Tibial artery (tissue), 4 donors: ENCODE measurements at places on chromosomes 13 and 19.

GRCh38 chr13:108682714-108683113, 53.3 kb downstream of the MYO16 start:
- DNase-seq = no peak

DNA sequence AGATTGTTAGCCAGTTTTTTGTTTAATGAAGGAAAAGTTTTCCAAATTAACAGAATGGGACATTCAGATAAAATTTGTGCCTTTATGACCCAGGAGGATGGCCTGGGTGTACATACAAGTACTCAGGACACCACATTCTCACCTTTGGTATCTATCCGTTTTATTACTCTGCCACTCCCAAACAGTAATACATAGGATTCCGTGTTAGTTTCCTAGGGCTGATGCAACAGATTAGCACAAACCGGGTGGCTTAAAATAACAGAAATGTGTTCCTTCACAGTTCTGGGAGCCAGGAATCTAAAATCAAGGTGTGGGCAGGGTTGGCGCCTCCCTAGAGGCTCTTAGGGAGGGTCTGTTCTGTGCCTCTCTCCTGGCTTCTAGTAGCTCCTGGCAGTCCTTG, 129.9 kb downstream of the GGACT start:
- no peak for DNase-seq

DNA sequence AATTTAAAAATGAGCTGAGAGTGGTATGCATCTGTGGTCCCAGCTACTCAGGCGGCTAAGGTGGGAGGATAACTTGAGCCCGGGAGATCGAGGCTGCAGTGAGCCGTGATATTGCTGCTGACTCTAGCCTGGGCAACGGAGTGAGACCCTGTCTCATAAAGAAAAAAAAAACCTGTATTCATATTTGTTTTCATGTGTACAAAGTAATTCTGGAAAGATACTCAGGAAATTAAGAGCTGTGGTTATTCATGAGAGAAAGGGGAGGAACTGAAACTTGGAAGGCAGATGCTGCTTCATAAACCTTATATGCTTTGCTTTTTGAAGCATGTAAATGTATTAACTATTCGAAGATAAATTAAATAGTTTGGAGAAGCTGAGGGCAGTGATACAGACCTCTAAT, 8.8 kb upstream of the RLN3 start:
- DNase-seq = no peak

- no peak for DNase-seq
Observed at GRCh38 chr13:35014606-35015213, 72.6 kb downstream of the NBEA start.

- no peak for DNase-seq
Observed at GRCh38 chr13:59447031-59447430, 716.7 kb downstream of the DIAPH3 start.

- no peak for DNase-seq
Observed at GRCh38 chr13:44899967-44900366, 89.3 kb downstream of the NUFIP1 start.

- no peak for DNase-seq
Observed at GRCh38 chr13:71831716-71832115, 35.3 kb downstream of the DACH1 start.

DNA sequence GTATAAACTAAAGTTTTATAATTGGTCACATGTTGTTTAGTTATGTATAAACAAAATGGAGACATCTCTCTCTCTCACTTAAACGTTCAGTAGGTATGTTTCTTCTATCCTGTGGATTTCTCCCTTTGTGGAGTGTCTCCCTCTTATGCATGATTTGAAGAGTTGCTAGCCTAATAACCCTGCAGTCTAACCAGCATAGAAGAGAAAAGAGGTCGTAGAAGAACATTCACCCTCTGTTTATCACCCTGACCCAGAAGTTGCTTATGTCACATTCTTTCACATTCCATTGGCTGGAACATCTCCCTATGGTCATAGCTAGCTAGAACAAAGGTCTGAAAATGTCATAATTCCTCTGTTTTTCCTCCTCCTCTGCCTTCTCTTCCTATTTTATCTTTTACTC, 176.8 kb upstream of the PCDH20 start:
- no peak for DNase-seq

DNA sequence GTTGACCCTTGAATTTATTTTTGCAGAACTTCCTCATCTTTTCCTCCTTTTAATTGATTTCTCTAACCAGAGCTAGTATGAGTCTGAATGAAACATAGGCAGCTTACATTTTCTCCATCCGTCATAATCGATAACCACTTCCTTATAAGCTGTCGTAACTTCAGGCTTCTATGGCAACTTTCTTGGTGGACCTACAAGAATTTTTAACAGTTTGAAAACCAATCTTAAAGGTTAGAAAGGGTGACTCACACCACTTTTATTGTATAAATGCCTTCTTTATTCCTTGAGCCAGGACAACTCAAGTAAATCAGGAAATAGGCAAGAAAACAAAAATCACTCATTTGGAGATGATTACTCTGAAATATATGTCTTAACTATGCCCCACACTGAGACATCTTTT, 105.7 kb upstream of the KL start:
- DNase-seq = no peak

DNA sequence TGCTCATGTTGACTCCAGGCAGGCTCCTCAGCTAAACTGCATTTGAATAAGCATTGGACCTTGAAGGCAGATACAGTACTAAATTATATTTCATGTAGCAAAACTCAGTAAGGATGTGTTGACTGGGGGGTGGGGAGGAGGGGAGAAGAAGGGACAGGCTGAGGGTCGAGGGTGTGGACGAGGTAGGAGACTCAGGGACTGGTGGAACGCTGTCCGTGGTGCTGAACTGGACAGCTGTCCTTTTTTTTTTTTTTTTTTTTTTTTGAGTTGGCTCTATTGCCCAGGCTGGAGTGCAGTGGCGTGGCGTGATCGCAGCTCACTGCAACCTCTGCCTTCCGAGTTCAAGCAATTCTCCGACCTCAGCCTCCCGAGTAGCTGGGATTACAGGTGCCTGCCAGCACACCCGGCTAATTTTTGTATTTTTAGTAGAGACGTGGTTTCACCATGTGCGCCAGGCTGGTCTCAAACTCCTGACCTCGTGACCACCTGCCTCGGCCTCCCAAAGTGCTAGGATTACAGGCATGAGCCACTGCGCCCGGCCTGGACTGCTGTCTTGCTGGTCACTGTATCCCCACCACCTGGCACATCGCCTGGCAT, 33.2 kb upstream of the CASP14 start:
- no peak for DNase-seq

- no peak for DNase-seq
Observed at GRCh38 chr13:26041444-26041843, 10.4 kb downstream of the SHISA2 start.

DNA sequence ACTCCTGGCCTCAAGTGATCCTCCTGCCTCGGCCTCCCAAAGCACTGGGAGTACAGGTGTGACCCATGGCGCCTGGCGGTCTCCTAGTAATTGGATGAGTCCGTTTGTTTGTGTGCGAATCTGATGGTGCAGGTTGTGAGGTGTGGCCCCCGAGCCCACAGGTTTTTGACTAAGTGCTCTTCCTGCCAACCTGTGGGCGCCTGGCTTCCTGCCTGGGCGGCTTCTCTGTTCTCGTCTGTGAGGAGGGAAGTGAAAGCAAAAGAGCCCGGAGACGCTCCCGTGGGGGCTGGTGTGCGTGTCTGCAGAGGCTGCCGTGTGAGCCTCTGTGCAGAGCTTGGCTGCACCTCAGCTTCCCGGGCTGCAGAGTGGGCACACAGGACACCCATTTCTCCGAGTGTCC, 10.0 kb downstream of the ARHGAP45 start:
- DNase-seq = no peak

GRCh38 chr19:782185-782877, 14.9 kb upstream of the PTBP1 start:
- no peak for DNase-seq

GRCh38 chr13:114032126-114032799, 58.4 kb upstream of the C13orf46 start:
- no peak for DNase-seq

DNA sequence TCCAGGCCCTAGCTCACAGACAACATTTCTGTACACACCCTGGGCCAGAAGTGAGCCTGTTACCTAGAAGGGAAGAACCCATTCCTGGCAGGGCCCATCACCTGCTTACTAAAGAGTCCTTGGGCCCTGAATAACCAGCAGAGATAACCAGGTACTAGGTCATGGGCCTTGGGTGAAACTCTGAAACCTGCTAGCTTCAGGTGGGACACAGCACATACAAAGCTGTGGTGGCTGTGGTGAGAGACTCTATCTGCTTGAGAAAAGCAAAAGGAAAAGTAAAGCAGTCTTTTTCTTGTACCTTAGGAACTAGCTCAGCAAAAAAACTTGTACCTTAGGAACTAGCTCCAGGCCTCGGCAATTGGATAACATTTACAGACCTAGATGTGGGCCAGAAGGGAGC, 1895.9 kb upstream of the PCDH20 start:
- no peak for DNase-seq

DNA sequence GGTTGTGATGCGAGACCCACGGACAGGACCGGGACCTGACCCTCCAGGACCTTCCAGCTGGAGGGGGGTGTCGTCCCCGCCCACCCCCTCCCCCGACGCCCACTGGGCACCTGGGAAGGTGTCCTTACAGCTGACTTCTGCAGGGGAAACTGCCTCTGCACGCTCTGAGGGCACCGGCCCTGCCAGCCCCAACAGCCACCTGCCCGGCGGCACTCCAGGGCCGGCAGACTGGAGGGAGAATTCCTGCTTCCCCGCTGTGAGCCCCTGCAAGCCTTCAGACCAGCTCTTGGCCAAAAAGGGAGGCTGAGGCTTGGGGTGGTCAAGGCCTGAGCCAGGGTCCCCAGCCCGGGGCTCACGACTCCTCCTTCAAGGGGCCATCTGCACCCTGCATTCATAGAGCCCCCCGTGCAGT, 1.2 kb downstream of the CNN2 start:
- no peak for DNase-seq

DNA sequence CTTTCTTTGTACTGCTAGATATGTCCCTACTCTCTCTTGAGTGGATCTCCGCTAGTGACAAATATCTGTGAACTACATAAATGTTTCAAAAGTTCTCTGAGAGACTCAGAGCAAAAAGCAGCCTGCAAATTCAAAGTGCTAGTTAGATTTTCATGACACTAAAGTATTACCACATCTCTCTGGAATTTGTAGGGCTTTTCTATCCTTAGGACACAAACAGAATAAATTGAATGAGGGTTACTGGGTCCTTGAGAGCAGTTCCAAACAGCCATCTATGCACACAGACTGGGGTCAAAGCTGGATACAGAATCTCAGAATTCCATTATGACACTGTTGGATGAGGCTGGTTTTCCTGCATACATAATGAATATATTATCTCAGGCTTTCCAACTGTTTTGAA, 953.2 kb downstream of the DIAPH3 start:
- DNase-seq = no peak

DNA sequence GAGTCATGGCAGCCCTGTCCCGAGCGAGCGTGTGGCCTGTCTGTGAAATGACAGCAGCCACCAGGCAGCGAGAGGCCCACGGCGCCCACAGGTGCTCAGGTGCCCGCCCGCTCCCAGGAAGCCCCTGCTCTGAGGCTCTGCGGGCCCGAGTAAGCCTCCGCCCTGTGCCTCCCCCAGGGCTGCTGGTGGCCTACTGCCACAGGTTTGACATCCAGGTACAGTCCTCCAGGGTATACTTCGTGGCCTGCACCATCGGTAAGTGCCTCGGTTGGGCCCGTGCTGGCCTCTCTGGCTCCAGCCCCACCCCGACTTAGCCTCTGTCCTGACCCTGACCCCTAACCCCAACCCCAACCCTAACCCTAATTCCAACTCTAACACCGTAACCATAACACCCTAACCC, 15.0 kb upstream of the TMPRSS9 start:
- DNase-seq = no peak

DNA sequence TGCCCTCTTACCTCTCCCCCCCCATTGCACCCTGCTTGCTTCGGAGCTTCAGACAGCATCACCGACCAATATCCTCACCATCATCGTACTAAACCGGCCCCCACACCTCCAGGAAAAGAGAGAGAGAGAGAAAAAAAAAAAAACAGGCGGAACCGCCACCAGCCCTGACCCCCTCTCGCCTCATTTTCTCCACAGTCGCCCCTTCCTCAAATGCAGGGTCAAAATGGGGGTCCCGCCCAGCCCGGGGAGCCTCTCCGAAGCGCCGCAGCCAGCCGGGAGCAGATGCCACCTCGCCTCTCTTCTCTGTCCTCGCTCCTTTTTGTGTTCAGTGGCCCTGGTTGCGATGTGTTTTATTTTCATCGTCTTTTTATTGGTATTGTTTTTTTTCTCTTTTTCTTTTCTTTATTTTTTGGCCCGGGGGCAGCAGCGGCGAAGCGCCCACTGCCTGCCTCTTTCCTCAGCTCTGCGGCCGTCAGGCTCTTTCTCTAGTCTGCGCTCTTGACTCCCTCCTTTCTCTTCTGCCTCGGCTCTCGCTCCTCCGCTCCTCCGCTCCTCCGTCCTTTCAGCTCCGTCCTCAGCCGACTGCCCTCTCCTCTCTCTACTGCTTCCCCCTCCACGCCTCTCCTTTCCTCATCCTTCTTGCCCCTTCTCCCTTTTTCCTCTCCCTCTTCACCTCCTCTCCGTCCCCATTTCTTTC, 41.4 kb downstream of the DEDD2 start:
- DNase-seq = no peak

- no peak for DNase-seq
Observed at GRCh38 chr19:53905787-53906186, 3.3 kb upstream of the CACNG7 start.
